Left colon (tissue), 2 donors: ENCODE measurements at places on chromosomes 3 and 15.

GRCh38 chr3:65878831-65879230 lies 159.9 kb downstream of the MAGI1 start:
- no peak for DNase-seq

GRCh38 chr3:103906808-103907207 lies 1459.9 kb upstream of the ALCAM start:
- DNase-seq = no peak

DNA sequence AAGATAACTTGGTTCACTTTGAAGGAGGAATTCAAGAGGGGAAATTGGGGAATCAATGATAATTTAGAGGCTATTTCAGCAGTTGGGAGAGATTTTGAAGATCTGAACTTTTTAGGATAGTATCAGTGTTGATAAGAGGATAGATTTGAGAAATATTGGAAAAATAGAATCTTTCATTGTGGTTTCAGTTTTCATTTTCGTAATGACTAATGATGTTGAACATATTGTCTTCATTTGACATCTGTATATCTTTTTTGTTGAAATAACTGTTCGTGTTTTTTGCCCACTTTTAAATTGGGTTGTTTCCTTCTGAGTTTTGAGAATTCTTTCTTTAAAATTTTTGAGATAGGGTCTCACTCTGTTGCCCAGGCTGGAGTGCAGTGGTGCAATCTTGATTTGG lies 21.1 kb downstream of the ECT2 start:
- DNase-seq = no peak

DNA sequence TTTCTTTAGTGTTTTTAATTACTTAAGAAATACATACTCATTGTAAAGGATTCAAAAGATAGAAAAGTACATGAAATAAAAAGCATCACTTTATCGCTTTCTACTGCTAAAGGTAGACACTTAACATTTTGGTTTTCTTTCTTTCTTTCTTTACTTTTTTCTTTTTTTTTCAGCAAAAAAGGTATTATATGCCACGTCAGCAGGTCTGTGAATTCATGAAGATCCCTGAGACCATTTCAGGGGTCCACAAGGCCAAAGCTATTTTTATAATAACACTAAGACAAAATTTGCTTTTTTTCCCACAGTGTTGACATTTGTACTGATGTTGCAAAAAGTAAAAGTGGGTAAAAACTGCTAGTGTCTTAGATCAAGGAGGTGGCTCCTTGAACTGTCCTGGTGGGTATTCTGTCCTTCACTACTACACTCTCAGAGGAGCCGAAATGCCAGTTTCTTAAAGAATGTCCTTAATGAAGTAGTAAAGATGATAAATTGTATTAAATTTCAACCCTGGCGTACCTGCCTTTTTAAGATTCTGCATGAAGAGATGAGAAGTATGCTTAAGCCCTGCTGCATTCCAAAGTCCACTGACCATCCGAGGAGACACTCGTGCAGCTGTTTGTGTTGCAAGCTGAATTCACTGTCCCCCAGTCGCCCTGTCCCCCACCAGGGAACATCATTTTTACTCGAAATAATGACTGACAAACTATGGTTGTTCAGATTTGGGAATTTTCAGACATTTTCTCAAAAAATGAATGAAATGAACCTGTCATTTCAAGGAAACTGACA lies 106.7 kb upstream of the PIAS1 start:
- DNase-seq = no peak

DNA sequence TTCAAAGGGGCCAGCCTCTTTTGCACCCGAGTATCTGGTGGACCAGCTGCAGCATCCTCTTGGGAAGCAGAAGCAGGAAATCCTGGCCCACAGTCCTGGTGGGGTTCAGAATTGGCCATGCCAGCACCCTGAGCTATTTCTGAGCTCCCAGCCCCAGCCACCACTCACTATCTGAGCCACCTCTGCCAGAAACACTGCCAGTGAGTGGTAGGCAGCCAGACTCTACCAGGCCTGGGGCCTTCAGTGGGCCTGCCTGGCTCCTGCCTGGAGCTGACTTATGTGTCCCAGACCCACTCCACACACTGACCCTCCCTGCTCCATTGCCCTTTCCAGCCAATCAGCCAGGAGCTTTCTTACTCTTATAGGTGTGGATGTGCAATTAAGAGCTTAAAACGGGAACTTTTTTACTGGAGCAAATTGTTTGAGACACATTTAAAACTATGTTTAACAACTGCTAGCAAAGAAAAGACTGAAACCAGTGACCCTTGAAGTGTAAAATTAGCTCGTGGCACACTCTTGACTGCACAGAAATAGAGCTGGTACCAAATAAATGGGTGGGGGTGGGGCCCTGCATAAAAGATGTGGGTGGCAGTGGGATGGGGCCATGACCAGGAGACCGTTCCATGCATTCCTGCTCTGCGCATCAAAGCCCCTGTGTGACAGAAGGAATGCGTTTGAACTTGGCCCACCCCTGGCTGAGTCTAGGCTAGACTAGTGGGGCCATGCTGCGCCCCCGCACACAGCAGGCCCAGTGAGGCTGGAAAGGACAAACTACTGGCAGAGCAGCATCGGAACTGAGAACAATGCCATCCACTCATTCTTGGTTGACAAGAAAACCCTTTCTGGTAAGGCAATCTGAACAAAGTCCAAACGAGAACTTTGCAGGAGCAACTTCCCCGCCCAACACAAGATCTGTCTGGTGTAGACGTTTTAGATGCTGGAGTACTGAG lies 48.0 kb downstream of the CTNNB1 start:
- no peak for DNase-seq

GRCh38 chr15:57385923-57386390 lies 9.7 kb downstream of the CGNL1 start:
- DNase-seq = no peak

- no peak for DNase-seq
Observed at GRCh38 chr3:37943631-37944314, 46.8 kb upstream of the VILL start.
